Hematopoietic multipotent progenitor cell treated with erythropoietin and hydrocortisone succinate and interleukin-3 and kit ligand, for 17 days (in vitro differentiated cells): ENCODE measurements at places on chromosomes 6 and 20.
A peak's percentile ranks its signal among the peaks of the same experiment; 100 is the strongest.

DNA sequence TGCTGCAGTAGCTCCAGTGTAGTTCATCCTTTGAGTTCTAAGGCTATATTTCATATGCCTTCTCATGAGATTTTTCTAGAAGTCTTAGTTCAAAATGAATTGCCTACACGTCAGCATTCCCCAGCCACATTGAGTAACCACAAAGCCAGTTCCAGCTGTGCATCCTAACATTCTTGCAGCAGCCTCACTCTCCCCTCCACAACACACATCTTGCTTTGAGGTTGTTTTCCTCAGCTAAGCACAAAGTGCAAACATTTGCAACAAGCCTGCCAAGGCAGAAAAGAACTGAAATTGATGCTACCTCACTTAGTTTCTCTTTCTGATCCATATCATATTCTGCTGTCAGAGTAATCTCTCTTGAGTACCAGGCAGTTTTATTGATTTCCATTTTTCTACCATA, 160.7 kb upstream of the KCNQ5 start:
- DNase-seq = no peak

DNA sequence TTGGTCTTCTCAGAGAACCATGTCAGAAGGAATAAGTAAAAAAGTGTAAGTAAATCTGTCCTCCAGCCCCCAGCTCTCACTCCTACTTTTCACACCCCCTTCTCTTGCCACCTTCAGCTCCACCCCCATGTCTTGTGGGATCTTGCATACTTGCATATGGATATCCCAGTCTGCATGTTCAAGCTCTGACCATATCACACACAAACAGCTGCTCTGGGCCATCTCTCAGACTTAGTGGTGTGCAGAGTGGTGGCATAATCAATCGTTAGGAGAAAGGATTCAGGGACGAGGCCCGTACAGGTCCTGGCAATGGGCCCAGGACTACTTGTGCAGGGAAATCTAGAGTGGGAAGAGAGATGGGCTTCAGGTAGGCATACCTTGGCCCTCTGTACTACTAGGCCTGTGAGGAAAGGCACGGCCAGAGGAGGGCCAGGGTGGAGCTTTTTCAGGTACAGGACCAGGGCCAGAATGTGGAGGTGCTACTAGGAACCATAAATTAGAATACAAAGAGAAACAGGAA, 112.0 kb upstream of the SGK1 start:
- DNase-seq = no peak

DNA sequence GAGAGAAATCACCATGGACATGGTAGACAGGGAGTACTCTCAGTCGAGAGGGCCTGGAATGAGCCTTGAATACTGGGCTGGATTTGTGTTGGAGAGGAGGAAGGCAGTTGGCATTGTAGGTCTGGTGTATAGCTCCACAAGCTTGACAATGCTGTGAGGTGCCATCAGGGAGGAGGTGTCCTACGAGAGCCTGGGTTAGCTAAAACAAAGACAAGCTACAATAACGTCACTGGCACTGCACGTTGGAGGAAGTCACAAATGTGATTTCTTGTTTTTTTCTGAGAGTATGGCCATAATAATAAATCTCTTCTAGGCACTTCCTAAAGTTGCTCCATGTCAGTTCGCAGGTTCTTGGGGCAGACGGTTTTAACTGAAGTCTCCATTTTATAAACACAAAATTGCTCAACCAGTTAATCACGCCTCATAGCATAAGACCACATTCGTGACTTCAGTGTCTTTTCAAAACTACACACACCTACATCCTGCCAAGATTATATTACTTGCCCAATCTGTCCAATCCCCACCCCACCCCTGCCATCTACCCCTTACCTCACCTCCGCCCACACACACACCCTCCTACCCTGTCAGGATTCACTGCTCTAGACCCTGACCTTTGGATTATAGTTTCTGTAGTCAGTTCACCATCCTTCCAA, 4.4 kb upstream of the HLA-DMB start:
- DNase-seq = no peak

DNA sequence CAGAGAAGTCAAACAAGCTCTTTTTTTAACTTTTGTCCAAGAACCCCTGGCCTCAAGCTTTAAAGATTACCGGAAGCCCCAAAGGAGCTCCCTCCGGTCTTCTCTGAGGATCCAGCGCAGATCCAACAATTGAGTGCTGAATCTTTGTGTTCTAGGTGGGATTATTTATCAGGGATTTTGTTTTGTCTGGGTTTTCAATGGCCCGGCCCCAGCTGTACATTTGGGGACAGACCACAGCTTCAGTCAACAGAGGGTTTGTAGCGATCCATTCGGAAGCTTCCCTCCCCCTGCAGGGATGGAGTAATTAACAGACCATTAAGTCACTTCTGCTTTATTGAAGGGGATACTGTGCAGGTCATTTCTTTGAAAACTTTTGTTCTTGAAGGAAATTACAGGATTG, 7.8 kb downstream of the OLIG3 start:
- no peak for DNase-seq

GRCh38 chr6:57173056-57173885, 1.1 kb downstream of the BAG2 start:
- peak; percentile 34 for DNase-seq

- DNase-seq = no peak
Observed at GRCh38 chr6:169976301-169977081, 225.1 kb downstream of the ERMARD start.

DNA sequence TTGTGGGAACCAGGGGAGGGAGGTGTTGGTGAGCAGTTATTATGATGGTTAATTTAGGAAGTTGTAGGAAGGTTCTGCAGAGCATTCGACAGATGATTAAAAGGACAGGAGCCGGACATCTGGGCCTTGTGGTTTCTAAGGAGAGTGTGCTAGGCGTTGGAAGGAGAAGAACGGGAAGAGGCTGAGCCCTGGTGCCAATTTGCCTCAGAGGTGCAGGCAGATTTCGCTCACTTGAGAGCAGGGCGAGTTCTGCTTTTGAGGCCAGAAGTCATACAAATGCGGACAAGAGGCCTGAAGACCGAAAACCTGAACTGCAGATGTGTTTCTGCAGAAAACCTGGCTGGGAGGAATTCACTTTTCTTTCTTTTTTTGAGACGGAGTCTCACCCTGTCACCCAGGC, 30.5 kb upstream of the RPS6KA2 start:
- DNase-seq = no peak

DNA sequence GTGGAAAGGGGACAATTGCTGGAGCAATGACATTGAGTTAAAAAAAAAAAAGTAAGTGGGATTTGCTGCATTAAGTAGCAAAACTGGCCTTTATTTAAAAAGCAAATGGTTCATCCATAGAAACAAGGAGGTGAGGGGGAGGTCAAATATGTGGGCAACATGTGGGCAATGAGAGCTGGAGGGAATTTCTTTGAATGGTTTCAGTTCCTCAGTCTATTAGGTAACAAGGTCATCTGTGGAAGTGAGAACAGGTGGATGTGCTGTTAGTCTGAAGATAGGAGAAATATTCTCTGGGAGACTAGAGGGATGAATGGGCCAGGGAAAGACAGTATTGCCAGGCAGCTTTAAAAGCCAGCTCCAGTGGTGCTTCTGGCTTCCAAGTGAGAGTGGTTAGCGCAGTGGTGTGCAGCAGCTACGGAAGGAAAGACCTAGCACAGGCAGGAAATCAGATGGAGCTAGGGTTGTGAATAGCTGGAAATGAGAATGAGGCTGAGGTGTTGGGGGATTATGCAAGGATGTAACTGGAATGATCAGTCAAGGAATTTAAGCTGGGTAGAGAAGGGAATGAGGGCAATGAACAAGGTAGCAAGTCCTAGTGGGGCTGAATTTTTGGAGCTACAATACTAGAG, 727.6 kb downstream of the PTPRT start:
- DNase-seq = no peak

DNA sequence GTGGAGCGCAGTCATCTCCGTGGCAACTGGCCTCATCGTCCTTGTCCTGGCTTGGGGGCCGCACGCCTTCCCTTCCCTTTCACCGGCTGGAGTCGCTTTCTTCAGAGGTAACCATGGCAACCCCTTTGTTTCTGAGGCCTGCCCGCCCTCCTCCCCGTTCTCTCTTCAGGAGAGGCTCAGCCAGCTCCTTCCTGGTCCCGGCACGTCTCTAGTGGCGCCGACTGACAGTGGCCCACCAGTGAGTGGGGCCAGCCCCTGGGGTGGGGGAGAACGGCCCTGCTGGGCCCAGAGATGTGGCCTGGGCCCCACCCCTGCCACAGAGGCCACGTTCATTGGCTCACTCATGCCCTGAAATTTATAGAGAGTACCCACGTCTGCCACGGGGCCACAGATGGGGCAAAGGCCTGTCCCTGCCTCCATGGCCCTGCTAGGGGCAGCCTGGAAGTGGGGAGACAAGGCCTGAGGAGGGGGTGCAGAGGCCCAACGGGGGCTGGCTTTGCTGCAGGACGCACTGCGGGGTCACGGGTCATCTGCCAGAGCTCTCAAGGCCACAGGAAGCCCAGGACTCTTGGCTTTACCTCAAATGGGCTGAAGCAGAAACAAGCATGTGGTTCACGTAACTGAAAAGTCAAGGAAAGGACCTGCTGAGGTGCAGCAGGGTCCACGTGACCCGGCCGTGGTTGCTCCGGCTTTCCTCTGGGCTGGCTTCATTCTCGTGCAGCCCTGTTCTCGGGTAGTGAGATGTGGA, 1.4 kb upstream of the OSBPL2 start:
- DNase-seq = no peak

GRCh38 chr6:15734118-15734897, 71.5 kb upstream of the DTNBP1 start:
- no peak for DNase-seq
